ENCODE measurements at places on chromosomes 13 and 19.

DNA sequence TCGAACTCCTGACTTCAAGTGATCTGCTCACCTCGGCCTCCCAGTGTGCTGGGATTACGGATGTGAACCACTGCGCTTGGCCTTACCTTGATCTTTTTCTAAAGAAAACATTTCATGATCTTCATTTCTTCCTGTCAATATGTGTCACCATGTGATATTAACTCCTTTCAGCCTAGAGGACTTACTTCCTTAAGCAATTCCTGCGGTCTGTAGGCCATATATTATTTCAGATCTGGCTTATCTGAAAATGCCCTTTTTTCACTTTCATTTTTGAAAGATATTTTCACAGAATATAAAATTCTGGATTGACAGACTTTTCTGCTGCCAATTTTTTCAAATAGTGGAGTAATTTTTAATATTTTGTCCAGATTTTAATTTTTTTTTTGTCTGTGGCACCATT, 2.0 kb upstream of the GPR32 start:
- no peak for DNase-seq

DNA sequence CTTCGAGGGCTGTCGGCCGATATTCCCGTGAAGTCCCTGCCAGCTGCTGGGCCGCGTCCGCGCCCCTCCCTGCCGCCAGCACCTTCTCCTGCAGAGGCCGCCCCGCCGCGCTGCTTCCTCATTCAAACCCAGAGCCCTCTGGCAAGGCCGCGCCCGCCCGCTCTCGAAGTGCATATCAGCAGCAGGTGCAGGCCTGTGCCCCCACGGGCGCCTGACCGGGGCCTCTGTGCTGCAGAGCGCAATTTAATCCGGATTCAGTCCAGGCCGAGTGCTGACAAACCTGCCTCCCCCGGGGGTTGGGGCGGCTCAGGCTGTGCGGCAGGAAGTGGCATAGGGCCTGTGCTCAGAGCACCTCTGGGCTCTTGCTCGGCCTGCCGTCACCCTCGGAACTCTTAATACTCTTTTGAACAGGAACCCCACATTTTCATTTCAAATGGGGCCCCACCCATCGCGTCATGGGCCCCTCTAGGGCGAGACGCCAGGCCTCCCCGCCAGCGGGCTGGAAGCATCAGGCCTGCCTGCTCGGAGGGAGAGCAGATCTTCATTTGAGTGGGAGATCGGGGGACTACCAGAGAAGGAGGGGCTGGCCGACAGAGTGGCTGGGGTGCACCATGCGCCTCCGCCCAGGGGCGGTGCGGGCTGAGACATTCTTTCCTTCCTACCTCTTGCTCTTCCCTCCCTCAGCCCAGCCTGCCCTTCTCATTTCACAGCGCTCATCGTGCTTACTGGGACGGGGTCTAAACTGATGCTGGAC, 125.7 kb downstream of the TNFRSF19 start:
- peak; percentile 26 for DNase-seq

GRCh38 chr19:28184997-28185396, 1028.0 kb downstream of the UQCRFS1 start:
- DNase-seq = no peak

GRCh38 chr13:60519496-60519895, 122.5 kb downstream of the TDRD3 start:
- DNase-seq = no peak

DNA sequence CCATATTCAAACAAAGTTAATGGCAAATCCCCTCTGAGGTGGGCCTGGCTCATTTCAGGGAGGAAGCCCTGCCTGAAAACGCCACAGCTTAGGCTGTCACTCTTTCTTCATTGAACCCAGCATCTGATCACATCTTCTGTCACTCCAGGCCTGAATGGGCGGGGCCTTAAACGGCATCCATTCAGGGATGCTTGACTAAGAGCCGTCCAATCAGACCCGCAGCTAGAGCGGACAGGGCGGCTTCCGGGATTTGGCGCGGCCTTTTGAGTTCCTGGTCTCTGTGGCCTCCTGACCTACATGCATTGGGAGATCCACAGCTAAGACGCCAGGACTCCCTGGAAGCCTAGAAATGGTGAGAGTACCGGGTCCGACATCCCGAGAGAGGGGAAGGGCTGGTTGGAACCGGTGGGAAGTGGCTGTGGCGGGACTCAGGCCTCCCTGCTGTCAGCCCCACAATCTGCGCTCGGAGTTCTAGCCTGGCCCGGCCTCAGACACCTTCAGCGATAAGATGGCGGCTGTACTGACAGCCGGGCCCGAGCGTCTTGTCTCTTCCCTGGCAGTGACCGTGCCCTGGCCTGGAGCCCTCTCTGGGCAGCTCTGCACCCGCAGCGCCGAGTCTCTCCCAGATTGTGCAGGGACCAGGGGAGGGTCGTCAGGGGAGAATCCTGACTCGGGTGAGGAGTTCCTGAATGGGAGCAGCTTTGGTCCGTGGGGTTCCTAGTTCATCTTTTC, at the start of gene ZNF723:
ZNF723 (plus strand) TSS at position 261 of the 732 bp plus-strand sequence; CDS start at position 350, 89 bp downstream.
- DNase-seq = no peak

DNA sequence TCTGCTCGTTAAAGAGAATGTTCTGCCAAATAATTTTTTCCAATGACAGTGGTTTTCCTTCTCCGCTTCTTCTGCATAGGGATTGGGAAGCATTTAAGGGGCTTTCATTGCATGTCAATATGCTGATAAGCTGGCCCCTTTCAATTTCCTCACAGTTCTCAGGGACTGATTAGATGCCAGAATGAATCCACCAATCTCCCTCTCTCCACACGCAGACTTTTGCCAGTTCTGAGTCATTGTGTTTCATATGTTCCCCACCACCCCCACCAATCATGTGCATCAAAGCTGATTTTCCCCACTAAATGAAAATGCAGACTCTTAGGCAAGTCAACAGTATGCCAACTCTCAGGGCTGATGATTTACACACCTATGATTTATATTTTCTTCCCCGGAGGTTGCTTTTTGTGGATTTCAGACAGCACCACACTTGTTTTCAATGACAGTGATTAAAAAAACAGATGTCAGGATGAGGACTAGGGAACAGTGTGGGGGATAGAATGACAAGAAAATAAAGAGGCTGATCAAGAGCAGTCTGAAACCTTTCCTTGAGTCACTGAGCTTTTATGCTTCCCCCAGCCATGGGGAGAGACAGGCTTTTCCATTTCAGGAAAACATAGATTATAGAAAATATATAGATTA, 47.9 kb upstream of the C13orf42 start:
- no peak for DNase-seq

GRCh38 chr13:49346460-49346859, 97.4 kb downstream of the CAB39L start:
- DNase-seq = no peak

Measured in activated T-cell treated with anti-CD3 and anti-CD28 coated beads for 24 hours (primary cell).